HAP-1 (cell line): ENCODE measurements at places on chromosomes 3 and 15.
A peak's percentile ranks its signal among the peaks of the same experiment; 100 is the strongest.

- no peak for DNase-seq
Measured at GRCh38 chr3:112805126-112805525, 41.5 kb downstream of the CD200R1L start.

DNA sequence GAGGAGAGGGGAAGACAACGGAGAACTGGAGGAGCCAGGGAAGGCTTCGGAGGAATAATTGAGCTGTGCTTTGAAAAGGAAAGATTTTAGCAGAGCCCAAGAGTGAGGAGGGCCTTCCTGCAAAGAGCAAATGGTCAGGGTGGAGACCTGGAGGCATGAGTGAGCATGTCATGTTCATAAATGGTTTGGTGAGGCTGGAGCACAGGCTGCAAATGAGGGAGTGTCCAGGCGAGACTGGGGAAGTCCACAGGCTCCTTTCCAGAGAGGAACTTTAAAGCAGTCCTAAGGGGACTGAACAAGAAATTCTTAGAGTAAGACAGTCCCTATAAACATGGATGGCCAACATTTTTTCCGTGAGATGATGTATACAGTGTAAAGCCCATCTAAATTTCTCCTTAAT is 108.8 kb downstream of the THSD4 start:
- no peak for DNase-seq

GRCh38 chr3:125120379-125121122 is 64.8 kb upstream of the HEG1 start:
- peak; percentile 25 for DNase-seq

- DNase-seq = no peak
Measured at GRCh38 chr15:90889736-90890456, 5.6 kb downstream of the FES start.

- no peak for DNase-seq
Measured at GRCh38 chr3:47412453-47412756, 31.6 kb downstream of the PTPN23 start.

DNA sequence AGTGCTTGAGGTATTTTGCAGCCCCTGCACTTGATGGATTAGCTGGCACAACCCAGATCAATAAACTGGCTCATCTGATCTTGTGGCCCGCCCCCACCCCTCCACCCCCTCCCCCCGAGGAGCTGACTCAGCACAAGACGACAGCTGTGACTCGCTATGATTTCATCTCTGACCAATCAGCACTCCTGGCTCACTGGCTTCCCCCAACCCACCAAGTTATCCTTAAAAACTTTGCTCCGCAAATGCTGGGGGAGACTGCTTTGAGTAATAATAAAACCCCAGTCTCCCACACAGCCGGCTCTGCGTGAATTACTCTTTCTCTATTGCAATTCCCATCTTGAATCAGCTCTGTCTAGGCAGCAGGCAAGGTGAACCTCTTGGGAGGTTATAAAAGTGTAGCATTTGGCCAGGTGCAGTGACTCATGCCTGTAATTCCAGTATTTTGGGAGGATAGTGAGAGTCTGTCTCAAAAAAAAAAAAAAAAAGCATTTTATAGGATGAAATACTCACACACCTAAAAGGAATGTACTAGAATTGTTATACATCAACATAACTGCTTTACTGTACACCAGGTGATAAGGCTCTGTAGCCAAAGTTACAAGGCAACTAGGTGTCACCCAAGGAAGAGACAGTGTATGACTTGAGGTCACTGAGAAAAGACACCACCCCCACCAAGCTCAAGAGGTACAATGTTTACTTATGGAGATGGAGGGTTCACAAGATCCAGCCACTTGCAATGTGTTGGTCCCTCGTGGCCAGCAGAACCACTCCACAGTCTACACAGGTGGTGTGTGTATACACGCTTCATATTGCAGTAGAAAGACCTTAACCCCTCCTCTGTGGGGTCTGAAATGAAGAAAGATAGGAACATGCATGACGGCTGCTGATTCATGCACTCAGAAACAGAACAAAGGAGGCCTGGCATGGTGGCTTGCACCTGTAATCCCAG is 8.6 kb downstream of the ZNF445 start:
- DNase-seq = no peak

- DNase-seq = no peak
Measured at GRCh38 chr3:11159421-11159904, 5.2 kb downstream of the HRH1 start.

DNA sequence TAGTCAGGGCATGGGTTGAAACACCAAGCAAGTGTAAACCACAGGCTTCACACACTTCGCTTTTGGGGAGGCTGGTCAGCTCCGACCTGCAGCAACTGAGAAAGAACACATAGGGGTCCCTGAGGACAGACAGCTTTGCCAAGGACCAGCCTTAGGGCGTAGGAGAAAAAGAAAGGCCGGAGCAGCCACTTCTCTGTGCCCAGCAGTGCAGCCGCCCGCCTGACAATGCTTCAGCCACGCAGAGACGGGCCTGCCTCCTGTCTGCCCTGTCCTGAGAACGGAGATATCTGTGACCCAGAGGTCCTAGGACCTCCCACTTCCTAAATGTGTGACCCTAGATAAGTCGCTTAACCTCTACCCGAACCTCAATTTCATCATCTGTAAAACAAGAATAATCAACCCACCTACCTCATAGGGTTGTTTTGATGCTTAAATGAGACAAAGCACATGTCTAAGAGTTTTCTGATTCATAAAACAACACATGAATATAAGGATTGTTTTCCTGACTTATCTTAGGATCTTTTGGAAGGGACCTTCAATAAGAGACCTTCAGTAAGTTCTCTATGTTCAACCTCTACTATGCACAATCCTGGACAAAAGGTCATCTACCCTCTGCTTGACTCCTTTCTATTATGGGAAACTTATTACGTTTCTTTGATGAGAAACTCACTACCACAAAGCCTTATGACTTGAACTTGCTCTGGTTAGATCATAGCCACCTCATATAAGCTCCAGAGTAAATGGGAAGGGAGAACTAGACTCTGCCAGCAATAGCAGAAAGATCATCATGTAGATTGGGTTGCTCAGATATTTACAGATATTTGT is 32.9 kb upstream of the RFTN1 start:
- DNase-seq = no peak

DNA sequence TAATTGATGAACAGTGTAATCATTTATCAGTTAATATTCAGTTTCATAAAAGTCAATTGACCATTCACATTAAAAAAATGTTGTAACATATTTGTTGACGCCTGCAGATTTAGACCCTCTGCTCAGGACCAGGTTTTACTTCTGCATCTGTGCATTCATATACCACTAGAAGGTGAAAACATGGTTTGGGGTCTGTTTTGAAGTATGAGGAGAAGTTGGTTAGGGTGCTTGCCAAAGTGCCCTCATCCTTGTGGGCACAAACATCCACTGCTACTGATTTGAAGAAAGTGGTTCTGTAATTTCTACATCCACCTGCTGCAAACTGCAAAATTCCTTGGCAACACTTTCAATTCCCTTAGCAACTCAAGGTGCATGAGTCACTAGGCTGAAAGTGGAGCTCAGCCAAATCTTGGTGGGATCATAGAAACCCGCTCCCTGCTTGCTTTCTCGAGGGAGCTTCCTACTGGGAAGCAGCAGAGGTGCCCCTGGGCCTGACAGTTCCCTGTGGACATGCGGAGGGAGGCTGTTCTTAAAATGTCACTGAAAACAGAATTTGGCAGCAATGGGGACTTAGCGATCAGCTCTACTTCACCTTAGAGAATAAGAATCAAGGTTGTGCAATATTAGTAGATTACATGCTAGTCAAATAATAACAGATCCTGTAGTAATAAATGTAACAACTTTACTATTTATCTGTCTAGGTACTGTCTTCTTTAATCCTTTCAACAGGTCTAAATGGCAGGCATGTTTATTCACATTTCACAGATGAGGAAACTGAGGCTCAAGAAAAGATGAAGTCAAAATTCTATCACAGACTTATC is 301.0 kb upstream of the TBL1XR1 start:
- DNase-seq = no peak

- DNase-seq = peak; percentile 53
Measured at GRCh38 chr3:72891053-72891855, 3.4 kb downstream of the GXYLT2 start.

DNA sequence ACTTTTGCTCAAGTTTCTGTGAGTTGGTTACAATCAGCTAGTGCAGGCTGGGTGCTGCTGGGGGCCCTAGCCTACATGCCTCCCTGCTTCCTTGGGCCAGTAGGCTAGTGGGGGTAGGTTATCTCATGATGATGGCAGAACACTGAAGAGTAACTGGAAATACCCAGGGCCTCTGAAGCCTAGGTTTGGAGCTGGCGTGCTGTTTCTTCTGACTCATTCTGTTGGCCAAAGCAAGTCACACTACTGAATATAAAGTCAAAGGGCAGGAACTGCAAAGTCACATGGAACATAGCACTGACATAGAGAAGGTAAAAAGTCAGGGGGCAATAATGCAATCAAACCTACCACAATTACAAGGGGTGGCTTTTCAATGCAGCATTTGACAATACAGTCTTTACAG is 34.5 kb downstream of the RASGRP1 start:
- DNase-seq = no peak

DNA sequence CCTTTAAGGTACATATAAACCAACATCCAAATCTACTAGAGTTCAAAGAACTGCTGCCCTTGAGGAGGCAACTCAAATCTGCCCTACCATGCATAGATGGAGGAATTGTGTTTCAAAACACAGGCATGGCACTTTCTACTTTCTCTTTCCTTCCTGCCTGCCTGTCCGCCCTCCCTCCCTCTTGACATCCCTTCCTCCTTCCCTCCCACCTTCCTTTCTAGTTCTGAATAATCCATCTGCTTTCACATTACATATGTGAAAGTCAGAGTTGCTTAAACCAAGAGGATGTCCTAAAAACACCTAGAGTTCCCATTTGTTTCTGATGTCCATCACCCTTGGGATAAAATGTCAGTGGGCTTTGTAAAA is 537.6 kb downstream of the FOXP1 start:
- no peak for DNase-seq

- DNase-seq = no peak
Measured at GRCh38 chr3:56314842-56315241, 153.4 kb downstream of the ERC2 start.

GRCh38 chr3:124962403-124962940 is 27.9 kb upstream of the MUC13 start:
- DNase-seq = peak; percentile 14

DNA sequence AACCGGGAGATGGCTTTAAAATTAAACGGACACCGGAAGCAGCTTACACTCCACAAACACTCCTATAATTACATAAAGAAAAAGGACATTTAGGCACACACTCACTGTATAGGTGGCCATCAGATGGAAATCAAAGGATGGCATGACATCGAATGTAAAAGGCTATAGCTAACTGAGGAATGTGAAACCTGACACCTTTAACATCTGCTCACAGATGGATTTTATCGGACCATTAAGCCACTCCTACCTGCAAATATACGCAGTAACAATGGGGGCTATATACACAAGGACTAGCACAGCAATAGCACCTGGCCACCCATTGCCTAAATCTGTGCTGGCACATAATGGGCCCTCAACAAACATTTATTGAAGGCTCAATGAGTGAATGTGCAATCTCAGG is 14.5 kb upstream of the RBSN start:
- DNase-seq = no peak

DNA sequence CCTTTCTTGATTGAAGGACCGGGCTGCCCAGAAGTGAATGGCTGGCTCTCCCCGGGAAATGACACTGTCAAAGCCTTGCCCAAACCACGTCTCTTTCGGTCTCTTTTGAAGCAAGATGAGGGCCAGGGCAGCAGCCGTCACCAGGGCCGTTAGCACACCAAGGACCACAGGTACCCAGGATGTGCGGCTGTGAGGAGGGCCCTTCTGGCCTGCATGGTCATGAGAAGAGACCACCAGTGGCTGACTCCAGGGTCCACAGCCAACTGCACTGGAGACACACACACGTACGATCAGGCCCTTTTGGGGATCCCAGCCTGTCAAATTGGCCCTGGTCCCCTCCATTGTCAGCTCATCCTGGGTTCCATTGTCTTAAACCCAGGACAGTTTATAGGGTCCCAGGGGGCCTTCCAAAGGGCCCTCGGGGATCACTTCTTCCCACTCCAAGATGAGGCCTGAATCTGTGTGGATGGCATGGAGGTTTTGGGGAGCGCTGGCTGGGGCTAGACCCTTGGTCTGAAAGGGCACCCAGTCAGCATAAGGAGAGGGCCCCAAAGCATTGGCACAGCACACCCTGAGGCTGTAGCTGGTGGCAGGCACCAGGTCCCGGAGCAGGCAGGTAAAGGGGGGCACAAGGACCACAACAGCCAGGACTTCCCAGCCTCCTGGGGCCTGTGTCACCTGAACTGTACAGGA is 50.9 kb downstream of the ETFA start:
- no peak for DNase-seq

DNA sequence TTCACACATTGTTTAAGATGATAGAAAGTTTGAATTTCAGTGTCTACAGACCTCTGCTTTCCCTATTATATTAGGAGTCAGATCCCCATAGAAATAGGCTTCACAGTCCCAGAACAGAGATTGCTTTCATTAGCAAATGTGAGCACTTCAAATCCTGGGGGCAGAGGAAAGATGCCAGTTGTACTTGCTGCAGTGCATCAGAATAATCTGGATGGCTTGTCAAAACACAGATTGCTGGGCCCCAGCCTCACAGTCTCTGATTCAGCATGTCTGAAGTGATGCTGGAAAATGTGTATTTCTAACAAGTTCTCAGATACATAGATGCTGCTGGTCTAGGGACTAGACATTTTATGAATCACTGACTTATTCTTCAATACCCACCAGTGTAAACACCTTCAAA is 375.2 kb downstream of the FGF12 start:
- no peak for DNase-seq

DNA sequence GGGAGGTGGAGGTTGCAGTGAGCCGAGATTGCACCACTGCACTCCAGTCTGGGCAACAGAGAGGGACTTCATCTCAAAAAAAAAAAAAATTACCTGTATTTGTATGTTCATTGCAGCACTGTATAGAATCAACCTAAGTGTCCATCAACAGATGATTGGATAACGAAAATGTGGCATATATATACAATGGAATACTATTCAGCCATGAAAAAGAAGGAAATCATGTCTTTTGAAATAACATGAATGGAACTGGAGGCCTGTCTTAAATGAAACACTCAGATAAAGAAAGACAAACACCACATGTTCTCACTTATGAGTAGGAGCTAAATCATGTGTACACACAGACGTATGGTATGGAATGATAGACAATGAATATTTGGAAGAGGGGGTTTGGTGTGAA is 59.4 kb upstream of the MEF2A start:
- DNase-seq = no peak

DNA sequence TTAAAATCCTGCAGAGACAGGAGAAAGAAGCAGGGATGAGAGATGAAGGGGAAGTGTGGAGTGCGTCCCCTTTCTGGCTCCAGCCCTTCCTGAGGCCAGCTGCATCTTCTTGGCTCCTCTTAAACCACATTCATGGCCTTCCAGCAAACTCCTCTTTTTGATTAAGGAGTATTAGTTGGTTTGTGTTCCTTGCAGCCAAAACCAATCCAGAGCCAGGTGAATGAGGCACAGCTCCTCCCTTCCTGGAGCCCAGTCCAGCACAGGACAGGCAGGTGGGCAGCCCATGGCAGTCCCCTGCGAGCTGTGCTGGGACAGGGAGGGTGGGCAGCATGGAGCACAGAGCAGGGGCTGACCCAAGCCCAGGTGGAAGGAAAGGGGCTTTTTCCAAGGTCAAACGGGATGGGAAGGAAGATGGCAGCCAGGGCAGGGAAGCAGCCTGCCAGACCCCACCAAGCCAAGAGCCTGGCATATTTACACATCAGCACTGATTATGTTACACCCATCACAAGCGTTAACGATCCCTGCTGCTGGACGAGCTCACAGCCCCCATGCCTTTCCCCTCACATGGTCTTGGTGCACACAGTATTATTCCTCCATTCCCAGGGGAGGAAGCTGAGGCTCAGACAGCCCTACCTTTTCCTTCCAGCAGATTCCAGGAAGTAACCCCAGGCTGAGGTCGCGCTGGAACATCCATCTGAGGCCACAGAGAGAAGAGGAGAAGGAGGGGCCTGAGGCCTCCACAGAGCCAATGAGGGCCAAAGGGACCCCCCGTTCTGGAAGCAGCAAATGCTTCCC is 175.6 kb downstream of the SMAD6 start:
- peak; percentile 11 for DNase-seq
